ENCODE measurements at places on chromosomes 6 and 20. TPM values are rescaled to one million over a fixed set of nuclear protein-coding genes. Genes with fewer than 3 reads are reported as not detected.

- DNase-seq: no peak
Observed at GRCh38 chr6:28239636-28240035, 12.4 kb downstream of the ZKSCAN4 start.

Gene EIF2S2
- 23.2 TPM for total RNA-seq

GRCh38 chr20:4714818-4715217, 6.9 kb upstream of the PRND start:
- DNase-seq: no peak

GRCh38 chr6:36358226-36358915, 21.7 kb upstream of the BNIP5 start:
- no peak for DNase-seq

Gene TSPYL4
- total RNA-seq: 35.9 TPM

- no peak for DNase-seq
Observed at GRCh38 chr6:145801021-145801420, 13.6 kb downstream of the FBXO30 start.

GRCh38 chr6:34284563-34285447, 36.0 kb upstream of the SMIM29 start:
- DNase-seq: no peak

Gene PNLDC1
- not detected for total RNA-seq

DNA sequence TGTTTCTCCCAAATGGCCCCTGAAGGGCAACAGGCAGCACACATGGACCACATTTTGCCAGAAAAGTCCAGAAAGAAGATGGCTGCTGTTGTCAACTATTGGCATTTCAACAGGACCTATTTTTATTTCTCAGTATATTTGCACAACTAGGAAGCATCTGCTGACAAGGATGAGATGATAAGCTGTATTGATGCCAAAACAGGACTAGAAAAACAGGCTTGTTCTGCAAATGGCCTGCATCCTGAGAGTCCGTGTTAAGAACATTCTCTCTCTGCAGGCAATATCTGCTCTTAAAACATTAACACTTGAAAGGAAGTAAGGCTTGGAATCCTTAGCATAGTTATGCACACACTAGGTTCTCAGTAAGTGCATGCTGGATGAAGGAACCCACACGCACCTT, 283.7 kb downstream of the ESR1 start:
- no peak for DNase-seq

DNA sequence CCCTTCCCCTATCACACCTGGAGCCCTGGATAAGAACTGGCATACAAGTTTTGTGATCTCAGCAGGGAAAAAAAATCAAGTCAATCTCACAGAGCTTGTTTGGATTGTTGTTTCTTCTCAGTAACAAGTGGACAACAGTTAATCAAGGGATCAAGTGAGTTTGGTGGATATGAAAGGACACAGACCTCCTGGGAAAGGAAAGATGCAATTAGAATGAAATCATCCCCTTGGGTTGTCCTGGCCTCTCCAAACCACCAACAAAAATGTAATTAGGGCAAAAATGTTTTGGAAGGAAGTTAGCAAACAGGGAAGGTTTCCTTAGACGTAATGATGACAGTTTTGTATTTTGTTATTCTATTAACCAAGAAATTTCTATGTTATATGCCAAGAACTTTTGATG, 99.1 kb upstream of the PRDM1 start:
- DNase-seq: no peak

- DNase-seq: no peak
Observed at GRCh38 chr6:107511511-107511993, 21.6 kb downstream of the SOBP start.

All from CD4-positive, alpha-beta T cell (primary cell).